PC-9 (cell line): ENCODE measurements at places on chromosomes 6 and 20. TPM values are rescaled to one million over a fixed set of nuclear protein-coding genes. Genes with fewer than 3 reads are reported as not detected.

CCND3 gene
- total RNA-seq, result 70.5 and 75.1 TPM in 2 replicates

L3MBTL1 gene
- 34.9 and 42.7 TPM in 2 replicates for total RNA-seq

MEI4 gene
- total RNA-seq, result not detected in 2 replicates

FKBP1C gene
- 0.46 TPM in 1 of 2 replicates, not detected in the other for total RNA-seq

PKIG gene
- total RNA-seq, result 41.9 and 50.1 TPM in 2 replicates

NKAIN2 gene
- total RNA-seq, result 0.25 TPM in 1 of 2 replicates, not detected in the other
